ENCODE measurements at places on chromosomes 1 and 21.

DNA sequence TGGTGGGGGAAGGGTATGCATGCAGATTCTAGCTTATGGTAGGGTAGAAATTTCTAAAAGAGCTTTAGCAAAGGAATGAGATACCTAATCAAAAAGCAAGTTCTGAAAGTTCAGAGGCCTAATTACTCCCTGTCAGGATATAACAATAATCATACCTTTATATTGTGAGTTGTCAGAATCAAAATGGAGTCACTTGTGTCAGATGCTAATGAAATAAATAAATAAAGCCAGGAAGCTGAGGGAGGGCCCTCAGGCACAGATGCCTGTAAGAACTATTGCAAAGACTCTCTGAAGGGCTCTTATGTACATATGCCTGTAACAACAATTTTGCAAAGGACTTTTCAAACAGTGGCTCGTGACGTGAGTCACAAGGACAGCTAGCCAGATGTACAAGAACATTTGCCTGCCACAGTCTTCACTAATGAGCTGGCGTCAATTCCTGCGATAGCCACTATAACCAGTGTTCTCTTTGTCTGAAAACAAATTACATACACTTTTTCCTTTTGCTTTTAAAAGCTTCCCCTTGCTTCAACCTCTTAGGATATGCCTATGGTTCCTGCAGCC, 27.4 kb upstream of the DNASE2B start:
- no peak for DNase-seq

GRCh38 chr1:27741121-27741520, 15.4 kb downstream of the FAM76A start:
- no peak for DNase-seq

GRCh38 chr21:25409978-25410377, 197.3 kb downstream of the MRPL39 start:
- DNase-seq: no peak

- DNase-seq: no peak
These were observed 29.6 kb downstream of the MYOM3 start for GRCh38 chr1:24082372-24082771.

DNA sequence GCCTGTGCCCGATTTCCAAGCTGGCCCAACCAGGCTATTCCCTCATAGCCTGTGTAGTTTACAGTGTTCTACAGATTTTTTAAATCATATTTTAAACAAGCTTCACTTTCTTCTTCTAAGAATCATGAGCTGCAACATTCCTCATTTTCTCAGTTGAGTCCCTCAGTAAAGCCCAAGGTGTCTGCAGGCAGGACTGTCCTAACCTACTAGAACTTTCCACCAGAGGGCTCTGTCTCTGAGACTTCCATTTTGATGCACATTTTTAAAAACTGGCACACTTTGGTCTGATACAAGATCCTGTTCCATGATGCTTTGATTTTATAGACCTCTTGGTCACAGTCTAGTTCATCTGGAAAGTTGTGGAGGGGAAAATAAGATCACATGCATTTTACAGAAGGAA, 21.6 kb upstream of the SLAMF6 start:
- no peak for DNase-seq

DNA sequence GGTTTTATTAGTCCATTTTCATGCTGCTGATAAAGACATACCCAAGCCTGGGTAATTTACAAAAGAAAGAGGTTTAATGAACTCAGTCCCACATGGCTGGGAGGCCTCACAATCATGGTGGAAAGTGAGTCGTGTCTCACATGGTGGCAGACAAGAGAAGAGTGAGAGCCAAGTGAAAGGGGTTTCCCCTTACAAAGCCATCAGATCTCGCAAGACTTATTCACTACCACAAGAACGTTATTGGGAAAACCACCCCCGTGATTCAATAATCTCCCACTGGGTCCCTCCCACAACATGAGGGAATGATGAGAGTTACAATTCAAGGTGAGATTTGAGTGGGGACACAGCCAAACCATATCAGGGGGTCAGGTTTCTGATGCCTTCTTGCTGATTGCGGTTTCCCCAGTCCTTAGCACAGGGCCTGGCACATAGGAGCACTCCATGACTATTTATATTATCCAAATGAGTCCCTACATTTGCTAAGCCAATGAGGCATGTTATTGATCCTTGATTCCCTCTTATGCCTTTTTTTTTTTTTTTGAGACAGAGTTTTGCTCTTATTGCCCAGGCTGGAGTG, 35.3 kb upstream of the PAXBP1 start:
- no peak for DNase-seq

DNA sequence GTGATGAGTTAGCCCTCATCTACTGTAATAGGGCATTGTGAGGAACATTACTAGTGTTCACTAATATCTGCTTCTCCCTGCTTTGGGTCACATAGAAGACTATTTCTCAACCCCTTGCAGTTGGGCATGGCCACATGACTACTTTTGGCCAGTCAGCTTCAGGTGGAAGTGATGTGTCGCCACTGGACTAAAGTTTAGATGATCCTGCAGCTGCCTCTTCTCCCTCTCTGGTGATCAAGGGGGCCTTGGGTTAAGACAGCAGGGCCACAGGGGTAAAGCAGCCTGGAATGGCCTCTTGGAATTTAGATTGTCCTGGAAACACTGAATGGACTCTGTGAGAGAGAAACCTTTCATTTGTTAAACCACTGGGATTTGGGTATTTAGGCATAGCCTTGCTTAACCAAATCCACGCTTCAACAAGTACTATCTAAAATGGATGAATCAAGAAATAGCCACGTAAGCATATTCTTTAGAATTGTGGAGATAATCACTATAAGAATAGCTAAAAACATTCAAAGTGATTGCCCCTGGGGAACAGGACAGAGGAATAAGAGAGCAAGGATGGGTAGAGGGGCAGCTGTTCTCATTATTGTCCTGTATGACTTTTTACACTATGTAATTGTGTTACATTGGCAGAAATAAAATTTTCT, 41.2 kb downstream of the OPRD1 start:
- DNase-seq: no peak

DNA sequence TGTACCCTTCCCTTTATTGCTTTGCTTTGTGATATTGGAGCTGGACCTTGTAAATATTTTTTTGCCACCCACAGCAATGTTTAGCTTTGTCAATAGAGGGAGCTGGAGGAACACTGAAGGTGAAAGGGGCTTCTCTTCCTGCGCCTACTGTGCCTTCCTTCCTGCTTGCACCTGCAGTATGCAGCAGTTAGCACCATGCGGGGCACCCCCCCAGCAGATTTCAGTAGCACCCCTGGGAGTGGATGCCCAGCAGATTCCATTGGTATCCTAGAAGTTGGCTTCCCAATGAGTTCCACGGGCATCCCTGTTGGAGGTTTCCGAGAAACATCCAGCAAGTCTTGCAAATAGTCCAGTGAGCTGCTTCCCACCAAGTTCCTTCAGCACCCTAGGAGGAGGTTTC, 25.6 kb downstream of the S100A10 start:
- DNase-seq: no peak

DNA sequence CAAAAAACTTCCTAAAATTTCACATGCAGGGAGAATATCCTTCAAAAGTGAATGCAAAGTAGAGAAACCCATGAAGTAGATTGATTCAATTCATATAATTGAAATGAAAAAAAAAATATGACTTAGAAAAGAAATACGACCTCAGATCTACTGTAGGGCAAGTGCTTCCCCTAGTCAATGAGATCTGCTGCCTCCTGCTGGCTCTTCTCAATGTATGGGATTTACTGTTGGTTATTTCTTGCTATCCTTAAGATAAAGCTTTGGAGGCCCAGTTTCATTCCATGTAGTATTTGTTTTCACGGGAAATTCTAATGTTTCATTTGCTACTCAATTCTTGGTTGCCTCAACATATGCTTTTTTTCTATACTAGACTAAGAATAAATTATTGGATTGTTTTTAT, 46.2 kb downstream of the ZNF648 start:
- no peak for DNase-seq

GRCh38 chr1:14180738-14181137, 417.7 kb upstream of the KAZN start:
- no peak for DNase-seq

DNA sequence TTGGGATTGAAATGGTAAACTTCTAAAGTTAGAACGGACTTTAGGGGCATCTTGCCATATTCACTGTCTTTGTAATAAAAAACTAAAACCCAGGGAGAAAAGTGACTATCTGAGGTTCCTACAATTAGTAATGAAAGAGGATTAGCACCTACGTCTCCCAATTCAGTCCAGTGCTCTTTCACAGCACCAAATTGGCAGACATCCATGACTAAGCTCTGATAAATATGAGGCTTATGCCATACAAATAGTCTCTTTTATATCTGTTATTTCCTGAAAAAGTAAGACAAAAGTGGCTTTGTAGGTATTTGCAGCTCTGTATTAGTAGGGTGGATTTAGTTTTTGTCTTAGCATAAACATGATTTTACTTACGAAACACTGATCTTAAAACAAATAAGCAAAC, 315.0 kb upstream of the NRIP1 start:
- no peak for DNase-seq

DNA sequence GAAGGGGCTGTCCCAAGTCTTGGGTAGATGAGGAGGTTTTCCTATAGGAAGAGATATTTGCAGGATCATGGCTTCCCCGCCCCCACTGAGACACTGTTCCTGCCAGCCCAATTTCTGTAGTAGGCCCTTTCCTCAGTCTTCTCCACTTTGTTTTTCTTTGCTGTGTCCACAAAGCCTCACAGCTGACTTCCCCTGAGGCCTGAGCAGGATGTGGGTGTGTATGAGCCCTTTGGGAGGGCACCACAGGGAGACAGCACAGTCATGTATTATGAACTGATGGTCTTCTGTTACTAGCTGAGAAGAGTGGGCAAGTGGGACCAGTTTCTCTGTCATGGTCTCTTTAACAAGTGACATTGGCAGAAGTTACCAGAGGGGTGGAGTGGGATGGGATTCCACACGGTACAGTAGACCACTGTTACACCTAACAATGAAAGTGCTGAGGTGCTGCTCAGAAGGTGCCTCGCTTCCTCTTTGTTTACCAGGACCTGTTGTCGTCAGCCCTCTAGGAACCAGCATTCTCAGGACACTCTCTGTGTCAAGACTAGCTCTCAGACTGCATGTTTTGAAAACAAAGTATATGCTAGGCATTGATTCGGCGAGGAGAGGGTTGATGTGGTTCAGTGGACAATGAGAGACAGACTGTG, 253.8 kb upstream of the HOOK1 start:
- DNase-seq: no peak

- no peak for DNase-seq
These were observed 500.7 kb upstream of the NFIA start for GRCh38 chr1:60581455-60582220.

DNA sequence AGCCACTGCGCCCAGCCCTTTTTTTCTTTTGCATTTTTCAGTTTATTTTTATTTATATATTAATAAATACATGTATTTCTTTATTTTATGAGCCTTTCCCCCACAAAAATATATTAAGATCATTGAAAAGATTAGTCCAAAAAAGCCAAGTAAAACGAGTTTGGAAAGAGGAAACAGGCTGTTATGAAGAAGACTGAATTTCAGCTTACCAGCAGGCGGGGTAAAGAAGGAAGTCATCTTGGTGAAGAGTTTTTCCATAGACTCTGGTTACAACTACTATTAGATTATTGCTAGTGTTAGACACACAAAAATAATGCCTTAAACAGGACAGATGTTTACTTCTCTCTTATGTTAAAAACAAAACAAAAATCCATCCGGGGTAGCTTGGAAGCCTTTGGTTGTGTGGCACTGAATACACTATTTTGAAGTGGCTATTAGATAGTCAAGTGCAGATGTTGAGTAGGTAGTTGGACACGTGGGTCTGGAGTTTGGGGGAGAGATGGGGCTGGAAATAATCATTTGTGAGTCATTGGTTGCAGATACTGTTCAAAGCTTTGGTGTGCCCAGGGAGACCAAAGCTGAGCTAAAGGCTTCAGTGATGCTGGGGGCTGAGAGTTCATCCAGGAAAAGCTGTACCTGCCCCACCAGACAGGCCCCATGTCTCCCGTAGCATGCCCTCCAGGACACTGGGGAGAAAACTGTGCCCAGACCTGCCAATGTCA, 8.7 kb upstream of the LRRC71 start:
- DNase-seq: no peak

DNA sequence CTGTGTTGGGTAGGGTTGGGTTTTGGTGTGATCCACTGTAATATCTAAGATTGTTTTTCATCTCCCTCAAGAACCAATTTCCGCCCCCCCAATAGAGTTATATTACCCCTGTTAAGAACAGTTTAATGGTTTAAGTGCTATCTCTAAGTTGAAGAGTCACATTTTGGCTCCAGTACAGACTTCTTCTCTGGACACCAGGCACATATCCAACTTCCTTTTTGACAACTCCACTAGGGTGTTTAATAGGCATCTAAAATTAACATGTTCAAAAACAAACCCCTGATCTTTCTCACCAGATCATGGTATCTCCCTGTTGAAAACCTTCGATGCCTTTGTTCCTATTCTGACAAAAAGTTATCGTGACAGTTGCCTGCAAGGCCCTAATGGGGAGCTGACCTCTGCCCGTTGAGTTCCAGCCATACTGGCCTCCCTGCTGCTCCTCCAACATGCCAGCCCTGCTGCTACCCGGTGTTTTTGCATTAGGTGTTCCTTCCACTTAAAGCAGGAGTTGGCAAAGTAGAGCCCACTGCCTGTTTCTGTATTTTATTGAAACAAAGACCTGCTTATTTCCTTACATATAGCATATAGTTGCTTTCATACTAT, 18.6 kb downstream of the USP24 start:
- DNase-seq: no peak

GRCh38 chr1:235976490-235976889, 88.4 kb downstream of the NID1 start:
- no peak for DNase-seq

GRCh38 chr1:39919545-39919944, 17.8 kb upstream of the MYCL start:
- DNase-seq: peak; percentile 59

GRCh38 chr1:225454733-225455132, 26.9 kb upstream of the LBR start:
- DNase-seq: peak; percentile 67

- DNase-seq: no peak
These were observed at the start of gene ARL8A for GRCh38 chr1:202144402-202145067. Gene ARL8A, minus strand, starts transcription at chr1:202144737. Its CDS starts 165 bp downstream, at chr1:202144572.

- no peak for DNase-seq
These were observed 2.4 kb downstream of the PLPP3 start for GRCh38 chr1:56576880-56577405.

GRCh38 chr1:150579945-150580642, 684 bp upstream of the MCL1 start:
- no peak for DNase-seq

DNA sequence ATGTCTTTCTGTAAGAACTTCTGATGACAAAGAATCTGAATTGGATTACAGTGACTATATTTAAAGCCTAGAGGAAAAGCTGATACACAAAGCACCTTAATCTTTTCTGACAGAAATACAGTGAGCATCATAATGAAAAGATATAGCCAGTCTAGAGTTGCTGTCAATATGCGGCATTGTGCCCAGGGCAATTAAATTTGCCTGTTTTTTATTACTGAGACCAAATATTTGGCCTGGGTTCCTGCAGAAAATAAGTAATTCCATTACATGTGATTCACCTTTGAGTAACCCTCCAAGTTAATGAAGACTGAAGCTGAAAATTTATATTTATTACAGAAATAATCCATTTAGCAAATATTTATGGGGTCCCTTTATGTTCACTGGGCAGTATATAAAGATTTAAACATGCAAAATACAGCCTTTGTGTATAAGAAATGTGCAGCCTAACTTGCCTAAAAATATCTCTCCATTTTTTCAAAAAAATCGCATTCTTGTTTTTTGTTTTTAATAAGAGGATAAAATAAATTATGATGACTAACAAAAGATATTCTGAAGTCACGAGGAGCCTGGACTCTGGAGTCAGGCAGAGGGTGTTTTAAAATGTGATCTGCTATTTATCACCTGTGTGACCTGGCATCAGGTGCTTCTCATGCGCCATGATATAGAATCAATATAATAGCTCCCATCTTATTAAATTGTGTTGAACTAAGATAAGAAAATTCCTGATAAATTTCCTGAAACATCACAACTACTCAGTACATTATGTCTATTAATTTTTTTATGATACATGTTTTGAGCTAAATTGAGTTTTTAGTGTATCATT, 83.6 kb downstream of the SGIP1 start:
- DNase-seq: no peak

Measured in amniotic stem cell (primary cell).